ENCODE measurements at places on chromosomes 5 and 9.

- no peak for DNase-seq
Measured at GRCh38 chr9:123358181-123358905, 2.3 kb downstream of the CRB2 start.

GRCh38 chr9:96163161-96163560 lies 138.8 kb downstream of the HSD17B3 start:
- no peak for DNase-seq

DNA sequence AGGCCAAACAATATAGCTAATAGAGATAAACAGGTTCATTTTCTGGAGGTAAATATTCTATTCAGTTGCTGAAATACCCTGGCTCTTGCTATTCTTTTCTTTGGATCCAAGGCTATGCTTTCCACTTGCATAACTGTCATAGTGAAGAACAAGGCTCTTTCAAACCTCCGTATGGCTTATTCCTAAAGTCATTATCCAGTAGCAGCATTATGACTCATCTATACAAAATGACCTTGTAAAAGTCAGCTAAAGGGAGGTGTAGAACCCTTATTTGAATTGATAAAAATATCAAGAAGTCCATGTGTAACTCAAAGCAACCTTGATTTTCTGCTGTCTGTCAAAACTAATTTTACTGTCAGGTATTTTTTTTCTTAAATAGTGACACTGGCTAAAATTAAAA lies 447.8 kb downstream of the PLK2 start:
- DNase-seq, result no peak

- no peak for DNase-seq
Measured at GRCh38 chr5:134071614-134072207, 42.8 kb upstream of the TCF7 start.

GRCh38 chr5:58156973-58157701 lies 302.7 kb downstream of the PLK2 start:
- no peak for DNase-seq

GRCh38 chr5:90289837-90290236 lies 119.7 kb downstream of the CETN3 start:
- no peak for DNase-seq

- no peak for DNase-seq
Measured at GRCh38 chr5:157997991-157998504, 139.1 kb upstream of the CLINT1 start.

- no peak for DNase-seq
Measured at GRCh38 chr9:120416781-120417427, 163.1 kb downstream of the CDK5RAP2 start.

GRCh38 chr5:10935536-10935935 lies 174.5 kb upstream of the DAP start:
- no peak for DNase-seq

GRCh38 chr9:115204904-115205453 lies 87.0 kb upstream of the TNC start:
- DNase-seq, result no peak

- DNase-seq, result no peak
Measured at GRCh38 chr5:179406031-179406961, 61.0 kb upstream of the ADAMTS2 start.

DNA sequence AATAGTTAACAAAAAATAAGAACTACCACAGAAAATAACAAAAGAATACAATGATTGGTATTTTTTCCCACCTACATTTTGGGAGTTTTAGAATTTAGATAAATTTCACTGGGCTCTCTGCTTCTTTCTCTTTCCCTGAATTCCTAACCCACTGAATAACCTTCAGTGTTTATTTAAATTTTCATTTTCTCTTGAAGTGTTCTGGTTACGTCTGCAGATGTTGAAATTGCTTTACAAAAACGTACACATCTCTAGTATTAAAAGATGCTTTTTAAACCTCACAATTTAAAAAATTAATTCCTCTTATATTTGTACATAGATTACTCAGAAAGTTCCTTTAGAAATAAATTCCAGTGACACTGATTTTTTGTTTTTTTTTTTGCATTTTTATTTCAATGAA lies 158.7 kb upstream of the TUT7 start:
- DNase-seq, result no peak

- peak; percentile 51 for DNase-seq
Measured at GRCh38 chr5:116084871-116085715, at the start of gene COMMD10. Gene COMMD10, plus strand, starts transcription at chr5:116085025.

GRCh38 chr5:74192606-74193299 lies 447.8 kb downstream of the ENC1 start:
- DNase-seq, result no peak

- DNase-seq, result no peak
Measured at GRCh38 chr5:150163547-150164059, 3.0 kb upstream of the CDX1 start.

DNA sequence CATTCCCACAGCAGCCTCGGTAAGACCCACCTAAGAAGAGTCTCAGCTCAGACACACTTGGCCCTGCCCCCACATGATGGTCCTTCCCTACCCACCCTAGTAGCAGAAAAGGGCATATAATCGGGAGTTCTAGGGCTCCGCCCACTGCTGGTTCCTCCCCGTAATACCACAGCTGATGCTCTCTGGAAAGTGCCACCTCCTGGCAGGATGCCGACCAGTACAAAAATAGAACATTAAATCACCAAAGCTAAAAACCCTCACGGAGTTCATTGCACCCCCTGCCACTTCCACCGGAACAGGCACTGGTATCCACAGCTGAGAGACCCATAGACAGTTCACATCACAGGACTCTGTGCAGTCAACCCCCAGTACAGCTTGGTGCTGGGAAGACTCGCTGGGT lies 271.3 kb downstream of the KIAA0825 start:
- no peak for DNase-seq

DNA sequence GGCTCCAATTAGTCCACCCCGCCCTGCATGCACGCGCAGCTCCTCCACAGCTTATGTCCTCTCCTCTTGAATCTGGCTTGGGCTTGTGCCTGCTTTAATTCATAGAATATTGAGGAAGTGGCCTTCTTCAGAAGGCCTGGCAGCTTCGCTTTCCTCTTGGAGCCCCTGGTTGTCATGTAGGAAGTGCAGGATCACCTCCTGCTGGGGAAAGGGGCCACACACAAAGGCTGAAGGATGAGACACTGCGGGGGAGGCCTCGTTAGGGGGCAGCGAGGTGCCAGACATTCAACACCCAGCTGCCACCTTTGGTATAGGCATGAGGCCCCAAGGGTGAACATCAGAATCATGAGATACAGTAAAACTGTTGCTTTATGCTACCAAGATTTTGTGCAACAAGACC lies 2.7 kb upstream of the CNOT6 start:
- no peak for DNase-seq

GRCh38 chr5:178474562-178475184 lies 115.5 kb downstream of the COL23A1 start:
- DNase-seq, result no peak

DNA sequence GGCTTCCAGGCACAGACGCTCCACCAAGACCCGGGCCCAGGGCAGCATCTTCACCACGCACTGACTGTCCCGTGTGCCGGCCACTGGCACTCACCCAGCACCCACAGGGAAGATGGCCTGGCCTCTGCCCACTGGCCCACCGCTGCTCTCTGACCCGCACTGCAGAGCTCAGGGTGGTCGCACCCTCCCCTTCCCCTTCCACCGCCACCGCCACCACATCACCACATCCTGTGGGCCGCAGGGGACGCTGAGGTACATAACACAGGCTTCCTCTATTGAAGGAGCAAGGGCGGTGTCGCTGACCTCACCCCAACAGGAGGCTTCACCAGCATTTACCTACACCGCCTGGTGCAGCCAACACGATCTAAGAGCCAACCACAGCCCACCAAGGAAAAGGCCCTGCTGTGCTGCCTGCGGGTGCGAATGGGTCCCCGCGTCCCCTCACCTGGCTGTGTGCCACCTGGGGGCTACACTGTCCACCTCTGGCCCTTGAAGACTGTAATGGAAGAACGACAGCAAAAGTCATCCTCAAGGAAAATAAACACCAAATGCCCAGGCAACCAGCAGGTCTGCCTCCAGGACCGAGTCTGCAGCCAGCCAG lies 101.8 kb downstream of the CAMSAP1 start:
- no peak for DNase-seq

DNA sequence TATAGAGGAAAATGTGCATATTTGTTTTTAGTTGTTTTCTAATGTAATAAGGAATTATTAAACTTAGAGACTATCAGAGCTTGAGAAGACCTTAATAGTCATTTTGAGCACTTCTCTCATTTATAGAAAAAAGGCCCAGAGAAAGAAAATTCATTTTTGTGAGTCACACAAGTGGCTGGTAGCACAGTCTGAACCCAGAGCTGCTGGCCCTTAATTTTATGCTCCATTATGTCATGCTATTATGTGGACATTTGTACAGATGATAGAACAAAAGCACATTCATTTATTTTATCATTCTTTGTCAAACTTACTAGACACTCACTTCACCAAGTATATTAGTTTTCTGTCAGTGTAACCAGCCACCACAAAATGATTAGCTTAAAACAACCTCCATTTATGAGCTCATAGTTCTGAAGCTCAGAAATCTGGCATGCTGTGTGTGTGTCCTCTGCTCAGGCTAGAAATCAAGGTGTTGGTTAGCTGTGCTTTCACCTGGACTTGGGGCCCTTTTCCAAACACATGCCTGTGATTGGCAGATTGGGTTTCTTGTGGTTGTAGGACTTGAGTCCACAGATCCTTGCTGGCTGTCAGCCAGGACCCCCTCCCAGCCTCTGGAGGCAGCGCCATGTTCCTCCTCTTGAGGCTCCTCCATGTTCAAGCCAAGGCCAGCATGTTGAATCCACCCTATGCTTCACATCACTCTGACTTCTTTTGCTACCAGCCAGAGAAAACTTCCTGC lies 188.9 kb downstream of the ARHGAP26 start:
- DNase-seq, result no peak

DNA sequence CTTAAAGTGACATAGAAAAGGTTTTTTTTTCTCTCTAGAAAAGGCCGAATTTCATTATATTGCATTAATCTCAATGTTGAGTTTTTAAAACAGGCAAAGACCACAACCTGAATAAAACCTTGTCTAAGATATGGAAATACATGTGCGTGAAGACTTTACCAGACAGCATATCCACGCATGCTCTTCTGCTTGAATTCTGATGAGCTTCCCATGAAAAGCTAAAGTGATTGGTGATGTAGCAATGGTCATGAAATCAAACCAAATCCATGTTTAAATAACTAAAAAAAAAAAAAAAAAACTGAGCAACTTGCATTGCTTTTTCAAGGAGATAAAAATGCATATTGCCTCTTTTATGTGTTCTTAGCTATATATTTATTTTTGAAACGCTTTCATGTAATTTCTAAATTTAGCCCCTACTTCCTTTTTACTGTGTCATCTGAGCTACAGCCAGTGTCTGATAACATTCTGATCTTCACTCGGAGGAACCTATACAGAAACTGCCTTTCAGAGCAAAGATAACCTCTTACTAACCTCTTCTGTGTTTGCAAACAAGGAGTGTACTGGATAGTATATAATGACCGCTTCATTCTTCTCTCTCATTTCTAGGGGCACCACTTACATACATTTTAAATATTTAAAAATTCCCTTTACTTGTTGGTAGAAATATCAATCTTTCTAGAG lies 179.1 kb upstream of the GNA14 start:
- DNase-seq, result no peak

GRCh38 chr5:5726401-5726800 lies 303.9 kb downstream of the ICE1 start:
- no peak for DNase-seq

GRCh38 chr9:113998525-113999255 lies 79.4 kb downstream of the AMBP start:
- DNase-seq, result no peak

DNA sequence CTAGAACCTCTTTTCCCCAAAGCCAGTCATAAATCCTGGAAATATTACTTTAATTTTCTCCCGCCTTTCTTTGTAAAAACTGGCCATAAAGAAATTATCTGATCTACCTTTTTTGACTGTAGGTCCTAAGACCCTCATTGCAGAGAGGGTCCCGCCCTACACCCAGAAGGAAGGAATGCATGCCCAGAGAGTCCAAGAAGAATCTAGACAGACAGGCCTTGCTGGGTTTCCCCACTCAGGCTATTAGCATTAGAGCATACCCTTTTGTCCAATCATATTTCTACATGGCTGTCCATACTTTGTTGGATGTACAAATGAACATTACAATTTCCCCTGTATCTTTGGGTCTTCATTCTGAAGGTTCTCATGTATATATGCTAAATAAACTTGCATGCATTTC lies 1.9 kb upstream of the ATG10 start:
- no peak for DNase-seq

All from NCI-H526 treated with DMSO at 0.1 percent for 48 hours (cell line).